ENCODE measurements at places on chromosomes 6 and 20.

- DNase-seq: peak; percentile 24
These were observed 534.2 kb downstream of the HACE1 start for GRCh38 chr6:104325341-104326172.

DNA sequence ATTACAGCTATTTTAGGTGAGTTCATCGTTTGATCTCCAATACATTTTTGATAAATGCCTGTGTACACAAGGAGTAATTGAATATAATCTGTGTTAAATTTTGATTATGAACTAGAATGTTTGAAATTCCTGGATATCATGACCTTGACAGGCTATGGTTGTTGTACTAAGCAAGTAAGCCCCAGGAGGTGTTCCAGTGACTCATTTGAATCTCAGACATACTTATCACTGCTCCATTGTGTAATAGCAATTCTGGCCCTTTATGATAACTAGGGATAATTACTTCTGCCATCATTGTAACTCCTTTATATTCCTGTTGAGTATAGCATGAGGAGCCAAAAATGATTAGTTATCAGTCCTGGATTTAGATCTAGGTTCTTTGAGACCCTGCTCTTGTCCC is 1424.6 kb upstream of the ADGRB3 start:
- no peak for DNase-seq

GRCh38 chr6:37980222-37980595 is 160.7 kb downstream of the ZFAND3 start:
- no peak for DNase-seq

- no peak for DNase-seq
These were observed 358.2 kb upstream of the ID4 start for GRCh38 chr6:19478992-19479391.

- peak; percentile 14 for DNase-seq
These were observed 44.1 kb upstream of the MOXD1 start for GRCh38 chr6:132445201-132445951.

- DNase-seq: no peak
These were observed 25.6 kb downstream of the INSM1 start for GRCh38 chr20:20393207-20394120.

DNA sequence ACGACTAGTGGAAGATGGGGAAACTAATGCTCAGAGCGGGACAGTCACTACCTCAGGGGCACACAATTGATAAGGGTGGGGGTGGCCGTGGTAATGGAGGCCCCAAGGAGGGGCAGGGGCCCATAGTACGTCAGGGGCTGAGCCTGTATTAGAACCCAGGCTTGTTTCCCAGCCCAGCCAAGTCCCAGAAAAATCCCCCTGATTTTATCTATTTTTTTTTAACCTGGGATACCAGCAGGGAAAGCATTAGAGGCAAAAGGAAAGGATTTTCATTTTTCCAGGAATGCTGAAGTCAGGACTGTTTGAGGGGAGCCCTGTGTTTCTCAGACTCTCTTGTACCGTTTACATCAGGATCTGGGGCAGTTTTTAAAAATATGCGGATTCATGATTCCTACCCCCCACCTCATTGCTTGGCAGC is 382 bp downstream of the MYH7B start:
- no peak for DNase-seq

DNA sequence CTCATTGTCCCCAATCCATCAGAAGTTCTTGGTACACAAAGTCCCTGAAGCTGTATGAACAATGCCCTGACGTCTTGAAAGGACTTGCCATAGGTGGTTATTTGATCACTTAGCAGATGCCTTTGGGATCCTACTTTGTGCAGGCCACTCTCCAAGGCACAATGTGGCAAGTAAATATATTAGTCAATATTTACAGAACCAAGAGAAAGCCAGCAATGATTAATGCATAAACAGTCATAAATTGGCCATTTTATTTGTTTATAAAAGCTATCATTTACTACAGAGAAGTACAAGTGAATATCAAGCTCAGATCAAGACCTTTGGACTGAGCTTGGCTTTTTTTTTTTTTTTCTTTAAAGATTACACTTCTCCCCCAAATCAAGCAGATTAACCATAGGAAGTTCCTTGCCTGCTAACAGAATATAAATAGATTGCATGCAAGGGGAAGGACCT is 161.8 kb downstream of the MTHFD1L start:
- no peak for DNase-seq

DNA sequence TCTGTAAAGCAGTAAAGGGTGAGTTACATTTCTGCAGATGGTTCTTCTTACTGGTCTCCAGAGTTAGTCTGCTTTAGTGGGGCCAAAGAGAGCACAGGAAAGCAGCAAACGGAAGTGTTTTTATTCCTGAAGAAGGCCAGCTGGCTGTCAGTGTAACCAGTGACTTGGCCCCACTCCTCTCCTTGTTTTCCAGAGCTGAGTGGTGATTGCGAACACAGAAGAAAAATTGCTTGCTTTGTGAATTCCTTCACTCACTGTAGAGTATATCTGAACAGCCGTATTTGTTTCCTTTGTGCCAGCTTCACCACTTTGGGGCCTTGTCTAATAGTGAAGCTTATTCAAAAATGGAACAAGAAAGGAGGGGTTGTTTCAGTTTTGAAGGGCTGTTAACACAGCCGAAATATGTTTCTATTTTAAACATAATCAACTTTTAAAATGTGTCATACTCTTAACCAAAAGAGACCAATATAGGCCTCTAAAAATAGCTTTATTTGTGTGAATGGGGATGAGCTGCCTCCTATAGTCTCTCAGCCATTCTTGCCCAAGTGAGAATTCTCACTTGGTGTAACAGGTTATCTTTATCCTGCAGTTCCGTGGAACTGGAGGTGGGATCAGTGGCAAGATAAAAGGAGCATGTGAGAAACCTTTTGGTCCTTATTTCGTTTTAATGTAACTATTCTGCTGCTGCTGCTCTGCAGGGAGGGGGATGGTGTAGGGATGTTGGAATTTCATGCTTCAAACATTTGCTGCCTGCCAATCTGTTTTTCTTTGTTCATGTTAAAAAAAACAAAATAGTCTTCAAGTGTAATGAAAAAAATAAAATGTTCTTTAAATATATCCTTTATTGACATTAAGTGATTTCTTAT is 37.8 kb downstream of the ZC2HC1B start:
- DNase-seq: no peak

DNA sequence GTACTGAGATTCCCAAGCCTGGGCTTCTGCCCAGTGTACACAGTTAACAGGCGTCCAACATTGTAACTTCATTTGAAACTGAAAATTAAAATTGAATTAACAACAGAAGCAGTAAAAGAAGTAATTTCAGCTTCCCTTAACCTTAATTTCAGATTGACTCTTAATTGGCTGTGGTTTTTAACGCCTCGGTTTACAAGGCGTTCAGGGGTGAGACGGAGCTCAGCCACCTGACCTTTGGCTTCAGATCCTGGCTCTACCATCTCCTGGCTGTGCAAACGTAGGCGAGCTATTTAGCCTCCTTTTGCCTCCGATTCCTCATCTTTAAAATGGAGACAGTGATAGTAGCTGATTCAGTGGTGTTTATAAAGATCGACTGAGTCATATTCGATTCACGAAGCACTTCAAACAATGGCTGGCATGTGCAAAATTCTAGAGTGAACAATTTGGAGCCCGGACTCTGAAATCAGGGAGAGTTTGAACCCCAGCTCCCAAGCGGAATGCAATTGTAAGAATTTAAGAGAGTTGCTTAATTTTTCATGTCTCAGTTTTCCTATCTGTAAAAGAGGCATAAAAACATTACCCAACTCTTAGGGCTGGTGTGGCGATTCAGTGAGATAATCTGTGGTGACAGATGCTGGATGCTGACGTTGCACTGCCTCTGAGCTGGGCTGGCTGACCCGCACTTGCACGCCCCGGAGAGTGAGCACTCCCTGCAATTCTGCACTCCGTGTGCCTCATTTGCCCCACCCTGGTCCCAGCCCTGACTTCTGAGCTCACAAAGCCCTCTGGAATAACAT is 23.5 kb upstream of the OCSTAMP start:
- no peak for DNase-seq

Data from T1000 (cell line).